ENCODE measurements at places on chromosomes 4 and X.
A peak's percentile ranks its signal among the peaks of the same experiment; 100 is the strongest.

DNA sequence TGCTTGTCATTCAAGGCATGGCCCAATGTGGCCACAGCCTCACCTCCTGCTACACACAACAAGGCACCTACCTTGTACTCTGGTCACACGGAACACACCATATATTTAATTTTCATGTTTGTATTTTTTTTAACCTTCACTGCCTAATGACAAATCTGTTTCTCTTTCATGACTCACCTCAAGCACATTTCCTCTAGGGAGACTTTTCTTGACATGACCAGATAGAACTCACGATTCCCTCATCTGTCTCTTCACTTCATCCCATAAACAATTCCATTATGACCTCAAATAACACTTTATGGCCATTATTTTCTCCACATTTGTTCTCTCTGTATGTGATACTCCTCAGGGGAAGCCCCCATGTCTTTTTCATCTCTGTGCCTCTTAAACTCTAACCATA, 11.1 kb downstream of the DRP2 start:
- no peak for DNase-seq

- no peak for DNase-seq
Observed at GRCh38 chr4:140710908-140711622, 45.1 kb downstream of the TBC1D9 start.

DNA sequence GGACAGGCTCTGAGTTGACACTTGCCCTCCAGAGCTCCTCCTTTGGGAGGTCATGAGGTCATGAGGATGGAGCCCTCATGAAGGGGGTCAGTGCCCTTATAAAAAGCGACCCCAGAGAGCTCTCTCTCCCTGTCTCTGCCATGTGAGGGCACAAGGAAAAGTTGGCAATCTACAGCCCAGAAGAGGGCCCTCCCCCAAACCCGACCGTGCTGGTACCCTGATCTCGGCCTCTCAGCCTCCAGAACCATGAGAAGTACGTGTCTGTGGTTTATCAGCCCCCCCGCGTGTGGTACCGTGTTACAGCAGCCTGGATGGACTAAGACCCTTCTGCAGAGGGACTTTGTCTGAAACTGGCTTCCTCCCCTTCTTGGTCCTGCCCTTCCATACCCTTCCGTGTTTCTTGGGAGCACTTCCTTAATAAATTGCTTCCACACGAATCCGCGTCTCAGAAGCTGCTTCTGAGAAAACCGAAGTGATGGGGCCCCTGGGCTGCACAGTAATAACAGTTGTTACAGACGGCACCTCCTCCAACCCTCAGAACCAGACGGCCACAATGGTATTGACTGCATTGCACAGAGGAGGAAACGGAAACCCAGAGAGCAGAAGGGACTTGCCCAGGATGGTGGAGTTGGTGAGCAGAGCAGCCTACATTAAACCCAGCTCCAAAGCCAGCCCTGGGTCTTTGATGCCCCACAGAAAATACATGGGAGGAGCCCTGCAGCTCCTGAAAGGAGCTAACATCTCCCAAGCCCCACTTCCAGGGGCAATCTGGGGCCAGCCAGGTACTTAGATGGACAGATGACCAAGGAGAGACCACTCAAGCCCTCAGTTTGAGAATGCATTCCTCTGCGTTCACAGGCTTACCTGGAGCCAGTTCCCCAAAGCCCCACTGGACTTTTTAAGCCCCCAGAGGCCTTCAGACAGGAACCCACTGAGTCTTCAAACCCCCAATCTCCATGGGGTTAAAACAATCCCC, 242.7 kb downstream of the BCOR start:
- DNase-seq = peak; percentile 50

- DNase-seq = no peak
Observed at GRCh38 chr4:54783402-54784110, 125.8 kb downstream of the KIT start.

GRCh38 chrX:123310112-123310511, 126.0 kb downstream of the GRIA3 start:
- no peak for DNase-seq

DNA sequence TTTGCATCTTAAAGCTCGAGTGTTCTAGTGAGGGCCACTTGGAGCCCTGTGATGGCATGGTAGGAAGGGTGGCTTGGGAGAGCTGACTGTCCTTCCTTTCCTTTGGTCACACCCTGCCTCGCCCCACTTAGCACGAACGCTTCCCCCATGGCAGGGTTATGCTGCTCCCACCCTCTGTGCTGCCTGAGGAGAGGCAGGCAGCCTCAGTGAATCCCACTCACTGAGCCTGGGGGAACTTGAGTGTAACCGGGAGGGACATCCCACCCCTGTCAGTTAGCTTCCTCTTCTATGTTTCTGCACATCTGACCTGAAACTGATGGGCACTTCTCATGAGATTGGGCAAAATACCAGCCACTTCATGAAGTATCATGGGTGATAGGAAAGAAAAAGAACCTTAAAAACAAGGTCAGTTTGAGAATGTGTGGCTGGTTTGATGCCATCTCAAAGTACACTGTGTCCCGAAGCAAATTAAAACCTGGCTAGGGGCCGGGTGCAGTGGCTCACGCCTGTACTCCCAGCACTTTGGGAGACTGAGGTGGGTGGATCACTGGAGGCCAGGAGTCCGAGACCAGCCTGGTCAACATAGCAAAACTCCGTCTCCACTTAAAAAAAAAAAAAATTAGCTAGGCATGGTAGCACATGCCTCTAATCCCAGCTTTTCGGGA, 10.1 kb downstream of the TKTL1 start:
- DNase-seq = no peak

DNA sequence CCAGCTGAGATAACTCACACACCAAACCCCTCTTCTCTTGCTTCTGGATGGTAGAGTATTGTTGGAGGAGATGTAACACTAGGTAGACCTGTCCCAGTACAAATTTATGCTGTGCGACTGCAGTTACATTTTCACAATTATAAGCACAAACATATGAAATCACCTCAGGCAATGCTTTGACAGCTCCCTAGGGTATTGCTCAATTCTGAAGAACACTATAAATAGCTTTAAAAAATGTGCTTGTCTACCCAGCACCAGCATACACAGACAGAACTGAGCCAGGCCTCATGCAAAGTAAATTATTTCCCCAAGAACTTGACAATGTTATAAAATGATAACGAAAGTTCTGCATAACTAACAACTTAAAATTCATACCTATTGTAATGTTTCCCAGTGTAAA, 1999.1 kb upstream of the ADGRL3 start:
- DNase-seq = no peak

- no peak for DNase-seq
Observed at GRCh38 chr4:168491563-168491962, 5.3 kb upstream of the PALLD start.

GRCh38 chrX:97234471-97235081, 350.9 kb downstream of the RPA4 start:
- no peak for DNase-seq

- DNase-seq = no peak
Observed at GRCh38 chr4:71550220-71551165, 211.7 kb downstream of the SLC4A4 start.

DNA sequence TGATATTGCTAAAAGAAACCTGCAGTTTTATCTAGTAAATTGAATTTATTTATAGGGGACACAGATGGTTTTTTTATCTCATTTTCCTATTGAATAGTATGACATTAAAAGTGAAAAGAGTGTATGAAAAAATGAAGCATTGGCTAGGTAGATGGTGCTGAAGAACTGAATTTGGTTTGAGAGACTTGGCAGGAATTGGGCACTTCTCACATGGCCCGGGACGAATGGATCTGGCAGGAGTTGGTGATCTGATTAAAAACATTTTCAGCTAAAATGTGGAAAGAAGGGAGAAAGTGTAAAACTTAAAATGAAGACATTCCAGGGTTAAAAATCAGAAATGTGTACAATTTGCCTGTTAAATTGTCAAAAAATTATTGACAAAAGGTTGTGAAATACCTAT, 1088.5 kb upstream of the PABPC4L start:
- DNase-seq = no peak

DNA sequence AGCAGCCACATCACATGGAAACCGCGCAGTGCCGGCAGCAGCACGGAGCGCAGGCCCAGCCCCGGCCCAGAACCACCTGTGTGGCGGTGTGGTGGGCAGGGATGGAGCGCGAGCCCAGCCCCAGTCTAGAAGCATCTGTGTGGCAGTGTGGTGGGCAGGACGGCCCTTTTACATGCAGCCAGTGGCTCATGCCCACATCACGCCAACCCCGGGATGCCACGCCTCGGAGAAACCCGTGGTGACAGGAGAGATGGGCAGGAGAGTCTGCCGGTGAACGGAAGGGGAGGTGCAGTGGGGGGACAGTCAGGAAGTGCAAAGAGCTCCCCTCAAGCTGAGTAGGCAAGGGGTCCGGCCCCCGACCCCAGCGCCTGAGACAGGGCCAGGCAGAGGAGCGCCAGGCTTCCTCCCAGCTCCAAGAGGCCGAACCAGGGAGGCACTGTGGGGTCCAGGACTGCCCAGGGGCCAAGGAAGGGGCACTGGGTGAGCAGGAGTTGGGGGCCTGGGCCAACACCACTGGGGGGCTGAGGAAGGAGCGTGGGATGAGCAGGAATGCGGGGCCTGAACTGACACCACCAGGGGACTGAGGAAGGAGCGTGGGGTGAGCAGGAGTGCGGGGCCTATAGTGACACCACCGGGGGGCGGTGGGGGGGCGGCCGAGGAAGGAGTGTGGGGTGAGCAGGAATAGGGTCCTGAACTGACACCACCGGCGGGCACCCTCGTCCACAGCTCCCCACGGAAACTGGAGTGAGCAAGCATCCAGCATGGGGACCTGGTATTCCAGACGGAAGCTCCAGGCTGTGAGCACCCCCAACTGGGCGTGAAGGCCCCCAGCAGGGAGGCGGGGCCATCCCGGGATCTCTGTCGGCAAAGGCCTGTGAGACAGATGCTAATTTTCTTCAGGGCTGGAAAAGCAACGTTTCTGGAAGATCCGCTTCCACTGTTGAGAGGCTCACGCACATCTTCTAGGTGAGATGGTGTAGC, 28.8 kb downstream of the GAK start:
- no peak for DNase-seq

DNA sequence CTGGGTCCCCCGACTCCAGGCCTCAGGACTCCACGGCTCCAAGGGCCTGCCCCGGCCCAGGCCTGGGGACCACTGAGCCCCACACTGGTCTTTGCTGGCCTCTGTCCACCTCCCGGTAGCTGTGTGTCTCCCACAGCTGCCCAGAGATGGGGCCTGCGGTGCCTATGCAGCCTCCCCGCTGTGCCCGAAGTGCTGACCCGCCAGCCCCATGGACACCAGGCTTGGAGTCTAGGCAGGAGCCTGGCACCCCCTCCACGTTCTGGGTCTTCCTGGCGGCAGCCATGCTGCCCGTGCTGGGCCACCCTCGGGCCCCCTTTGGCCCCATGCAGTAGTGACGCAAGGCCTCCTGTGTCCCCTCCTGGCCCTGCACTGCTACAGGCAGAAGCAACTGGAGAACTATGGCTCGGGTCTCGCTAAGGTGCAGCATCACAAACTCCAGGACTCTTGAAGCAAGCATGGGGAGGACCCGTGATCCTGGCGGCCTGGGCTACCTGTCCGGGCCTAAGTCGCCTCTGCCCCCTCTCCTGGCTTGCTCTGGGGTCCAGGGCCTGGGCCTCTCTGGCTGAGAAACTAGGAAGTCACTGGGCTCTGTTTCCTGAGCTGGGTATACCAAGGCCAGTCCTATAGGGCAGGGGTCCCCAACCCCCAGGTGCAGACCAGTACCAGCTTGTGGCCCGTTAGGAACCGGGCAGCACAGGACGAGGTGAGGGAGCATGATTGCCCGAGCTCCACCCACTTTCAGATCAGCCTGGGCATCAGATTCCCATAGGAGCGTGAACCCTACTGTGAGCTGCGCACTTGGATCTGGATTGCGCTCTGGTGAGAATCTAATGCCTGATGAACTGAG, 917 bp downstream of the MYL5 start:
- no peak for DNase-seq

GRCh38 chr4:306551-306961, 1.3 kb upstream of the ZNF732 start:
- no peak for DNase-seq

- no peak for DNase-seq
Observed at GRCh38 chrX:129726307-129727111, 12.3 kb upstream of the XPNPEP2 start.

DNA sequence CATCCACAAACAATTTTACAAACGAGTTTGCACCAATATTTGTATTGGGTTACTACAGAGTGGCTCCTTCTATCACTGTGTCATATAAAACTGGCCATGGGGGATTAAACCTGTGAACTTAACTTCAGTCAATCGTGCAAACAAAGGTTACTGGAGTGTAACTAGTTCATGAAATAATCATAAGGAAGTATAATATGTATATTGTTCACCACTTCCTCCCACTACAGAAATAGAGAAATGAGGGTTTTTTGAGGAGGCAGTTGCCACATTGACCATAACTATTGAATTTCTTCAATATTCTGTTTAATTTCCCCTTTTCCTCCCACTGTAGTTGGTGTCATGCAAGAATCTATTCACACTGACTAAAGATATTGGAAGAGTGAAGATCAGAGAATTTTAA, at the start of gene GPR82:
TSS of gene GPR82 (plus strand) at position 356 of the 400 bp plus-strand sequence. CDS start 2,846 bp downstream, outside the sequence.
- DNase-seq = no peak

DNA sequence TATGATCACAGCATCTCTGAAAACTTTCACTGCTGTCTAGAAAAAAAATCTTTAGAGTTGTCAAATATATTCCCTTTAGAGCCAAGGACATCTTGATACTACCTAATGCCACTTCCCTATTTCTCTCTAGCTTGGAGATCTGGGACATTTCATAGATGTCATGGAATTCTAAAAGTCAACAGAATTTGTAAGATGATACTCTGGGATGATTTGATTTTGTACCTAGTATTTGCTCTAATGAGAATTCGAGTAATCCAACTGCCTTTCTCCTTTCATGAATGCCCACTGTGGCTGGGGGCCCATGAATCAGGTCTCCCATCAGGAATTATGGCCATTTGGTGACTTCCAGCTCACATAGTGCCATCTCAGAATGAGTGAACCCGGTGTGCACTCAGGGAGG, 73.2 kb downstream of the NHS start:
- DNase-seq = no peak

DNA sequence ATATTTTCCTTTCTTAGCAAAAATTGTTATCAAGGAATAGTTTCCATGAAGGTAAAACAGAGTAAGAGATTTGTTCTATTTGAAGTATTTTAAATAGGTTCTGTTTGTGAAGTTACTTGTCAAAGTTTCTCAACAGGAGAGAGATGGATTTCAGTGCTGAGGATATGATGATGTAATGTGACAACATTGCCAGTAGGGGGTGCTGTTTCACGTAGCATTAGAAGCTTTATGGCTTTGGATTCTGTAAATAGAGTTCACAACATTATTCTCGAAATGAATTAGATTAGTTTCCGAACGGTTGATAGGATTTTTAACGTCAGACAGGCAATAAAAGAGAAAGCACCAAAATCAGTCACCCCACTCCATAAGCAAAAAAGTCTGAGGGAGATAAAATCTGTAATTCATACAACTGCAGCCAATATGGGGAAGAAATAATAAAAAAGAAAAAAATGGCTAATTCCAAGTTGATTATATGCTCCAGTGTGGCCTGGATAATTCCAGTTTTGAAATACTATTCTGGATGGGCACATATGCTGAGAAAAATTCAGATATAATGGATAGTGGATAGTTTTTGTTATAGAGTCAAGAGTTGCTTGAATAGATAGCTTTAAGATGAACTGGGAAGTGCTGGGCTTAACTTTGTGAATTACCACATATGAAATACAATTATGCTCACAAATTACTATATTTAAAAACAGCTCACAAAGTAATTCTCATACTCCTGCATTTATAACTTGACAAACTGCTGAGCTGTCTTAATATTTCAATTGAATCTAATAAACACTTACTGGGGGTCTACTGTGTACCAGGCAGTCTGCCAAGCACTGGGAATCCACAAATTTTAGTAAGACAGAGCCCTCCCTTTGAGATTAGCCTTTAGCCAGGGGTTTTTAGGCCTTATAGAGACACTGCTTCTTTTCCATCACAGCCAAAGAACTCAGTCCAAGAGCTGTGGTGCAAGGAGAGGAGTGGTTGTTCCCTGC, 109.1 kb downstream of the GPAT3 start:
- DNase-seq = peak; percentile 8
